ENCODE measurements at places on chromosomes 7 and 10.

GRCh38 chr7:20283385-20283784, 47.3 kb upstream of the ITGB8 start:
- no peak for DNase-seq

DNA sequence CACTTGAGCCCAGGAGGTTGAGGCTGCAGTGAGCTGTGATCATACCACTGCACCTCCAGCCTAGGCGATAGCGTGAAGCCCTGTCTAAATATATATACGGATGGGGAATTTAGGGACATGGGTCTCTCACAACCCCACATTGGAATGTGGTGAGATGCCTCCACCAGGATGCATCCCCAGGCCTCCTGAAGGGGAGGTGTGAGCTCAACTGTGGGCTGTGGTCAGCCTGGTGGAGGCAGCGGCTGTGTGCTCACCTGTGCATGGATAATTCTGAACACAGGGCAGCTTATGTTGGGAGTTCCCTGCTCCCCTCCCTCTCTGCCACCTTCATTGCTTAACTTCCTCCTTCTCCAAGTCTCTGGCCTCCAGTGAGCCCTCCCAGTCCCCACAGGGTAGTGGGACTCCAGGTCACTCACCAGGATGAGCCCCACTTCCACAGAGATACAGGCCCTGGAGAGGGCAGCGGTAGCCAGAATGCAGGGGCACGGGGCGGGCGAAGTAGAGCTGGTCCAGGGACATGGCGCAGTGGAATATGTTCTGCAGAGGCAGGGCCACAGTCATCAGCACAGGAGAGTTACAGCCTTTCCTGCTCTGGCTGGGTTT, 30.4 kb downstream of the PYROXD2 start:
- DNase-seq = no peak

GRCh38 chr7:136692221-136692620, 176.2 kb upstream of the CHRM2 start:
- no peak for DNase-seq

DNA sequence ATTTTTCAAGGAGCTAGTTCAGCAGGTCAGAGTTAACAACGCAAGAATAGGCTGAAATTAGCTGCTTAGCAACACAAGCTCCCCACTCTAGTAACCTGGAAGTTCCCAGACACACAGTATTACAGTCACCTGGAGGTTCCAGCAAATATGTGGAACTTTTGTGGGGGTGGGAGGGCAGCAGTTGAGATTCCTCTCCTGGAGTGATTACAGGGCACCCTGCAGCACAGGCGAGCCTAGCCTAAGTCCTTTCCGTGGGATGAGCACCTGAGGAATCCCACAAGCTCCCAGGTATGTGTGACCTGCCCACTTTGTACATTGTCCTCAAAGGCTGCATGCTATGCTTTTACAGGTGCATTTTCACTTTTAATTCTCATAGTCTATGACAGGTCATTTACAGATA, 13.6 kb downstream of the TPK1 start:
- DNase-seq = no peak

GRCh38 chr7:37211097-37211880, 237.4 kb downstream of the ELMO1 start:
- no peak for DNase-seq

DNA sequence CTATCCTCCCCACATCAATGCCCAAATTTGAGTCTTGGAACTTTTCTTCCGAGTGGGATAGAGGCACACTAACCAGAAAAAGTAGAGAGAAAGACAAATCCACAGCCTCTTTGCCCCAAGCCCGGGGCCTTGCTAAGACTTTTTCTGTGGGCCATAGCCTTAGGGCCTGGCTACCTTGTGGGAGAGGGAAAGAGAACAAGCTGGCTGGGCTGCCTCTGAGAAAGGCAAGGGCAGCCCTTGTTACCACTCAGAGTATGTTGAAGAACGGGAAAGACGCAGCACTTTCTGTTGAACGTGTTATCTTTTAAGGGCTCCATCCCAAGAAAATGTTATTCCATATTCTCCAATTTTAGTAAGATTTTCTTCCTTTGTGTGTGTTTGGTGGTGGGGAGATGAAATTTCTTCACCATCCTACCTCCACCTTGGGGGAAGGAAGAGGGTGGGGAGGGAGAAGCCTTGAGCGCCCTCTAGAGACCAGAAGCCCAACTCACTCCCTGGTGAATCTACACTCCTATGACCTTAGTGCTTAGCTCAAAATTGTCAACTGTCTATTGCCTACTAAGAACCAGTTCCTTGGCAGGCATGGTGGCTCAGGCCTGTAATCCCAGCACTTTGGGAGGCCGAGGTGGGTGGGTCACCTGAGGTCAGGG, 3.9 kb upstream of the NRF1 start:
- DNase-seq = no peak

GRCh38 chr7:116999311-116999710, 46.0 kb downstream of the ST7 start:
- DNase-seq = no peak

DNA sequence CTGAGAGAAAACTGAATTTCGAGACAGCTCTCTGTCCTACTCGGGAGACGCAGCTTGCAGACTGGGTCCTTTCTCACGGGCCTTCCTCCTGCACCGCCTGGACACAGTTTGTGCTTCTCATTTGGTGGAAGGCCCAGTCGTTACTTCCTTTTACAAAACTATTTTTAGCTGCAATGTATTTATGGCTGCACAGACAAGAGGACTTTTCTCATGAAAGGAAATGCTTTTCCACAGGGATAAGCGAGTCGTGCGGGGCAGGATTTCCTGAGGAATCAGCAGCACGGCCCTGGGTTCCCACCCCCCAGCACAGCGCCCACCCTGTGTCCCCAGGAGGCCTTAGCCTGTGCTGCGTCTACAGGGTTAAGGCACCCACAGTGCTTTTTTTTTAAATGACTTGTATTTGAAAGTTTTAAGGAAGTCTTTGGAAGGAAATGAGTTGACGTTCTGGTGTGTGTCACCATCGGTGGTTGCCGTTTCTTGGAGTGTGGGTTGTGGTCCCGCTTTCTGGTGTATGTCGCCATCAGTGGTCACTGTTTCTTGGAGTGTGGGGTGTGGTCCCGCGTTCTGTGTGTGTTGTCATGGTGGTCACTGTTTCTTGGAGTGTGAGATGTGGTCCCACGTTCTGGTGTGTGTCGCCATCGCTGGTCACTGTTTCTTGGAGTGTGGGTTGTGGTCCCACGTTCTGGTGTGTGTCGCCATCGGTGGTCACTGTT, 50.9 kb downstream of the INPP5A start:
- no peak for DNase-seq

GRCh38 chr7:135414850-135415439, 95.0 kb downstream of the CNOT4 start:
- DNase-seq = no peak

- DNase-seq = no peak
Measured at GRCh38 chr7:155310425-155311114, 12.9 kb downstream of the INSIG1 start.

DNA sequence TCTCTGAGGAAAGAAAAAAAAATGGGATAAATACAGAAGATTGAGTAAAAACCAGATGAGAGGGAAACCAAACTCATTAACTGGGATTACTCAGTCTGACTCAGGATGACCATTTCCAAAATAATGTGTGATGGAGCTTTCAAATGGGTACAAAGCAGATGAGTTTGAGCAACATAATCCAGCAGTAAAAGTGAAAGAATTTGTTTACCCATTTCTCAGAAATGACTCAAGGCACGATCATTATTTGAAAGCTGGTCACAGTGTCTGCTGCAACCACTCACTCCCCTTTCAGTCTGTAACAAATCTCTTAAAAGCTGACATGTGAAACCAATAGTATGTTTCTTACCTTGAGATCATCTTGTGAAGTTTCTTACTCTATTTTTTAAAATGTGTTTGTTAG, 104.7 kb upstream of the KLF14 start:
- DNase-seq = no peak

- no peak for DNase-seq
Measured at GRCh38 chr7:3176112-3177000, 124.7 kb upstream of the SDK1 start.

- no peak for DNase-seq
Measured at GRCh38 chr7:11130012-11130411, 156.3 kb downstream of the PHF14 start.

- DNase-seq = no peak
Measured at GRCh38 chr10:117342641-117343040, 32.6 kb downstream of the PDZD8 start.

GRCh38 chr7:12800486-12800885, 113.1 kb downstream of the ARL4A start:
- no peak for DNase-seq

DNA sequence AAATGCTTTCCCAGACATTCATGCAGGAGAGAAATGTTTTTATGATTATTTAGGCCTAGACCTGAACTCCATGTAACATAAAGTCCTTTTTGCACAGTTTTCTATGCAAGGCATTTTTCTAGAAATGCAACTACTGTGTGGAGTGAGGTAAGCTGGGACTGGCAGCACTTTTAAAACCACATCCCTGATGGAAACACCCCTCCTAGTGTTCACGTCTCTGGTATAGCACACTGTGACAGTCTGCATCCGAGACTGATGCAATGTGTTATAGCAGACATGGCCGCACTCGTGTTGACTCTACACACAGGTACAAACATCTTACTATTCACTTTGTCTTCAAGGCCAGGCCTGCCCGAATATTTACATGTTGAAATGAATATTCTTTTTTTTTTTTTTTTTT, 19.3 kb upstream of the ERCC6 start:
- DNase-seq = no peak

DNA sequence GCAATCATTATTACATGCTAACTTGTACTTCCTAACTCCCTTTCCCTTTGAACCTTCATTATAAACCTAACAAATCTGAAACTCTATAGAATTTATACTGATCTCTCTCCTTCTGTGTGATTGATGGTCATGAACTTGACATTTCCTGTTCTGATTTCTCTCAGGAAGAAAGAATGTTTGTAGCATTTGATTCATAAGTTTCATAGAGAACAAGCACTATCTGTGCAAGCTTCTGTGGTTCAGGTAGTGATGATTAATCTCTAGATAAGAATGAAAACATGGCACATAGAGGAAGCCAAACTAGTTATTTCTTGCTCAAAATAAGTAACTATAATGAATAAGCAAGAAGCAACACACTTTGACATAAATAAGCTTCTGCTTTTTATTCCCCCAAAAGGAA, 34.2 kb downstream of the TFPI2 start:
- no peak for DNase-seq

DNA sequence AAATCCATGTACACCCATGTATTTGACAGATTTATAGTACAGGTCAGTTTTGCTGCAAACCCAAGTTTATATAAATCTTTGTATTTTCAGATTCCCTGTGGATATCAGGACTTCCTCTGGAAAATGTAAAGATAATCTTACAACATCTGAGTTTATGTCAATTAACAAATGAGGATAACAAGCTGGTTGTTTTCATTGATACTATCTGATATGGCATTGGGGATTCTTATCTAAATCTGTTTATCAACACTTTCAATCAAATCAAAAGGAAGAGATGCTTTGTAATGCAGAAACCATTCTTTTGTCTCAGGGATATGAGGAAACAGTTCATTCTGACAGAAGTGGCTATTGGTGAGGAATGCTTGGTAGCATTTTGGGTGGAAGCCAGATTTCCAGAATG, 64.9 kb upstream of the FAM204A start:
- DNase-seq = no peak

DNA sequence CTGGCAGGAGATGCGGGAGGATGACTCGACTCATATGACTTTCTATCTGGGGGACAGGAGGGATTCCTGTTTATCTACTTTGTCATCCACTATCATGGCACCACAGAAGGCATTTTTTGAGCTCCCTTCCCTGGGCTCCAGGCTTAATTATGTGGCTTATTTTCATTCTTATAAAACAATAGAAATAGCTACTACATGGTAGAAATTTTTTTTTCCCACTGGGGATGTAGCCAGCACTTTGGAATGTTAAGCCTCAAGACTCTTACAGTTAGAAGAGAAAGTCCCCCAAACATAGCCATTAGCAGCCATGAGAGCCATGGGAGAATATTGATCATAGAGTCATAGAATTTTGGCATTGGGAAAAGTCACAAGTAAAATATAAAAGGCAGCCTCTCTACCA, 14.6 kb upstream of the FAM180A start:
- no peak for DNase-seq

GRCh38 chr10:6010569-6010968, 33.2 kb upstream of the IL15RA start:
- DNase-seq = no peak

DNA sequence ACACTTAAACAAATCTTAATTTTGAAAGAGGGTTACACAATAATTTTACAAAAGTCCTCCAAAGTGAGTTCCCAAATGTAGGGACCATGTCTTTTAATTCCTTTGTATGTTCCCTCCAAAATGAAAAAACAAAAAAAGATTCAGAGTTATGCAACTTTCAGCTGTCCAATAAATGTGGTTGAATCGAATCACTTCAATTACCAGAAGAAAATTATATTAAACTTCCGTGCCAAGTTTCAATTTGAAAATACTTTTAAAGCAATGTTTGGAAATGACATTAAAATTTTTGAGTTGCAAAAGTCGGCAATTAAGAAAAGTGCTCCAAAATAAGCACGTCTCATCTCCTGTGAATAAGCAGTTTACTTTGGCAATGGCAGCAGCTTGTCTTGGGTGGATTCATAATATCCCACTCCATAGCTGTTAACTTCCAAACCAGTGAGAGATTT, 60.3 kb upstream of the C1GALT1 start:
- DNase-seq = no peak
